ENCODE measurements at places on chromosomes 7 and 10.

DNA sequence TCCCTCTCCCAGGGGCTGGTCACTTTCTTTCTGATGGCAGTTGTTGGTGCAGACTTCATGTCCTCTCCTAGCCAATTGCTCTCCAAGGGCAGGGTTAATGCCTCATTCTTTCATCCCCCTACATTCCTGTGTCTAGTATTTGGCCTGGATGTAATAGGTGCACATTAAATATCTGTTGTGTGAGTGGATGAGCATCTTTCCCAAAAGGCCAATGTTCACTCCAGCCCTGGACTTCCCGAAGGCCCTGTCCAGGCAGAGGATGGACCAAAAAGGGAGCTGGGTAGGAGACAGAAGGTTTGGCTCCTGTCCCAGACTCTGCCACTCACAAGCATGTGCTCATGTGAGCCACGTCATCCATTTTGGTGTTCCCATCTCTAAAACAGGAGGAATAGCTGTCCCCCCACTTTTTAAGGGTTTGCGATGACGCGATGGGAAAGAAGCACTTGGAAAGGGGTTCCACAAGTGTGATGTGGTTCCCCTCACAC lies 47.5 kb downstream of the RGS10 start:
- no peak for DNase-seq

DNA sequence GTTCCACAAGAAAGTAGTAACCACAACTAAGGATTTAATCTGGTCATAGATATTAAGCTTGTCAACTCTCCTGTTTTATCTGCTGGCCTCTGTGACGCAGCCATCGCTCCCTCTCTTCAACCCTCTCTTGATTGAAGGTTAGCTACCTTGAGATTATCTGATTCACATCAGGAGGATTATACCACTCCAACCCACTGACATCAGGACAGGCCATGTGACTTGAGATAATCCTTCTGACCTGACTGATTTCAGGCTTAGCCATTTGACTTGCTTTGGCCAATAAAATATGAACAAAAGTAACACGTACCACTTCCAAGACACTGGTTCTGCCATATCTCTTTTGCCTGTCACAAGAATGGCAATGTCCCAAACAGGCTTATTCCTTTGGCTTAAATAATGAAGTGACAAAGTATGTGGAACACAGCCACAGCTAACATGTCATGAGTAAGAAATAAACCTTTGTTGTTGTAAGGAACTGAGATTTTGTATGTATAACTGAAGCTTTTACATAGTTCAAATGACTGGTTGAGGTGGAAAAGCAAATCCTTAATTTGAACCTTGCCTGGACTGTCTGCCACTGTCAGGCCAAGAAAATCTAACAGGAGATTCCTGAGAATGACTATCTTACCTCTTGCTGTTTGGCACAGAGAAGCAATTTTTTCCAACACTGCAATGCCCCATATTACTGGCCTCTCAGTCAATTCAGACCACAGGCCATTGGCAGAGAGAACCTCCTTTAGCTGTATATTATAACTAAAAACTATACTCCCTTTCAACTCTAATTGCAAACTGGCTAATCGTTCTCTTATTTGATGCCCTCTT lies 13.9 kb downstream of the ZNF438 start:
- no peak for DNase-seq

- no peak for DNase-seq
Observed at GRCh38 chr7:4154882-4155535, 527.1 kb upstream of the FOXK1 start.

GRCh38 chr7:130852867-130853266 lies 118.9 kb upstream of the KLF14 start:
- no peak for DNase-seq

DNA sequence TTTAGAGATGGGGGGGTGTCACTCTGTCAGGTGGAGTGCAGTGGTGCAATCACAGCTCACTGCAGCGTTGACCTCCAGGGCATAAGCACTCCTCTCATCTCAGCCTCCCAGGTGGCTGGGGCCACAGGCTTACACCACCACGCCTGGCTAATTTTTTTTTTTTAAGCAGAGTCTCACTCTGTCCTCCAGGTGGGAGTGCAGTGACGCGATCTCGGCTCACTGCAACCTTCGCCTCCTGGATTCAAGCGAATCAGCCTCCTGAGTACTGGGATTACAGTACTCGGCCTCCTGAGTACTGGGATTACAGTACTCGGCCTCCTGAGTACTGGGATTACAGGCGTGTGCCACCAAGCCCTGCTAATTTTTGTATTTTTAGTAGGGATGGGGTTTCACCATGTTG lies 23.6 kb upstream of the PPIA start:
- DNase-seq = no peak

- DNase-seq = no peak
Observed at GRCh38 chr10:12341526-12341925, 7.8 kb upstream of the CAMK1D start.

GRCh38 chr7:73740771-73741170 lies 2.2 kb upstream of the ABHD11 start:
- no peak for DNase-seq

- no peak for DNase-seq
Observed at GRCh38 chr7:91796122-91796521, 84.4 kb downstream of the MTERF1 start.

DNA sequence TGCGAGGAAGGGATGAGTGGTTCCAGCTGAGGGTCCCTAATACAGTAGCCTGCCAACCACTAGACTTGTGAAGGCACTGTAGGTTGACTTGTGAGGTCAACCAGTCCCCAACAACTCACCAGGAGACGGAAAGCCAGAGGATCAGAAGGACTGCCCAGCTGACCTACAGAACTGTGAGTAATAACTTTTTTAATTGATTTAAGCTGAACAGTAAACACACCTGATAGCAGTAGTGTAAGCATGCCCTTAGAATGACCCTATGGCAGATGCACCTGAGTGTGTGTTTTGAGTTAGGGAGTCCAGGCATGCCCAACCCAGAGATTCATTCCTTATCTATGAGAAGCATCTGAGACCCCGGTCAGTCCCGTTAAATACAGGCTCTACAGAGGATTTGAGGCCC lies 14.1 kb downstream of the PRLHR start:
- DNase-seq = no peak

DNA sequence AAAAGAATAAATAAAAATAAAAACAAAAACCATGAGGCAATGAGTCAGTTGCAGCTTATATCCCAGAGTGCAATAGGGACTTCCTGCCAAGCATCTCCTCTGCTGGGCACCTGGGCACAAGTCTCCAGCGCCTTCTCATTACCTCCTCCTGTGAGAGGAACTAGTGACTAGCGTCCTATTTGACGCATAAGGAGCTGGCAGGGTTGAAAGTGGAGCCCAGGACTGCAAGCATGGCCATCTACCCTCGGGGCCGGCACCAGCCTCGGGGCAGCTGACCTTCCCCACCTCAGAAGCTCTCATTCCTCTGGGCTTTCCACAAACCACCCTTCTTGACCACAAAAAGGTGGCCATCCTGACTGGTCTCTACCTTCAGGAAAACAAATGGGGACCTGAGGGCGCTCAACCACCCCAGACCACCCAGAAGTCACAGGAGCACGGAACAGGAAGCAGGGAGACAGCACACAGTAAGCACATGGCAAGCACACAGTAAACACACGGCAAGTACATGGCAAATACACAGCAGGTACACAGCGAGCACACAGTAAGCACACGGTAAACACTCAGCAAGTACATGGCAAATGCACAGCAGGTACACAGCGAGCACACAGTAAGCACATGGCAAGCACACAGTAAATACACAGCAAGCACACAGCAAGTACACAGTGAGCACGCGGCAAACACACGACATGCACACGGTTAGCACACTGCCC lies 19.1 kb downstream of the CTBP2 start:
- DNase-seq = no peak

DNA sequence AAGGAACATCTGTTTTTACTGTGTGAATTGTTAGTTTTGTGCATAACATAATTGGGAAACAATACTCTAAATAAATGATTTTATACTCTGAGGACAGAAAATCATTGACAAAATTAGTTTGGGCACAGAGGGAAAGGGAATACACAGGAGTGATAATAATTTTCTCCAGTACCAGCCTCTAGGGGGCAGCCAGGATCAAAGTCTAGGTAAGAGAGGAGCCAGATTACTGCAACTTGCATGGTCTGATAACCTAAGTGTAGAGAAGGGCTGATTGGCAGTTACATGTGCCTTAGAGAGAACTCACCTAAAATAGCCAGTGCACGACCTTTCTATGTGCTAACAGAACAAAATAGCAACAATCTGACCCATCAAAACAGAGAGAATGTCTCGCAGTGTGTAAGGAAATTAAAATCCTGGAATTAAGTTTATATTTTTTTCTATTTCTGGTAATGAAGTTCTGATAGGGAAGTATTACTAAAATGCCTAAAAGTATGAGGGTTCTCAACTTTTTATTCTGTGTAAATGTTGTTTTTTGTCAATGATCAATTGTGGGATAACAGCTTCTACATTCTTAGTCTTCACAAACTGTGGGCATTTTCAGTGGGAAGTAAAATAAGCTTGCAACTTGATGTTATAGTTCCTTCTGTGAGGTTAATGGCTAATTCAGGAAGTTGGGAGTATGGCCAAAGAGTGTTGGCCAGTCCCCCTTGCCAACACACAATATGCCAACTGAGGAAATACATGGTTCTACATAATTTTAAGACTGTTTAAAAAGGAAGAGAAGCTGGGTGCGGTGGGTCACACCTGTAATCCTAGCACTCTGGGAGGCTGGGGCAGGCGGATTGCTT lies 66.4 kb downstream of the EXOC6 start:
- peak; percentile 13 for DNase-seq

GRCh38 chr7:27971171-27971812 lies 209.3 kb downstream of the JAZF1 start:
- no peak for DNase-seq

DNA sequence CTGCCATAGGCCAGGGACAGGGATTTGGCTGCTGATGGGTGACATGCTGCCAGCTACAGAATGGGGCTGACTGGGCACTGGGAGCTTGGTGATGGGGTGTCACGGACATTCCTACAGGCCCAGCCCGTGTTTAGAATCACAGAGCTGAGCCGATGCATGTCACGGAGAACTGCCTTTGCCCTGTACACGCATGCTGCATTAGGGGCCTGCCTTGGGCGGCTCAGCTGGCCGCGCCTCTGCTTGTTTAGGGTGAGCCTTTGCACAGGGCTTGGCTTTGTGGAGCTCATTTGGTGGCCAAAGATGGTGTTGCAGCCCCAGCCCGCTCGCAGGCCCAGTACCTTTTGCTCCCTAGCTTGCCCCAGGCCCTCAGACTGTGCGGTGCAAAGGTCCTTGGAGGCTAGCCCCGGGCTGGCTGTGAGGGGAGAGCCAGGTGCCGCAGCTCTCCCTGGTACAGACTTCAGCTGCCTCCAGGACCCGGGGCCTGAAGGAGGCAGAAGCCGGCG lies 108.4 kb upstream of the BTBD16 start:
- DNase-seq = peak; percentile 60

DNA sequence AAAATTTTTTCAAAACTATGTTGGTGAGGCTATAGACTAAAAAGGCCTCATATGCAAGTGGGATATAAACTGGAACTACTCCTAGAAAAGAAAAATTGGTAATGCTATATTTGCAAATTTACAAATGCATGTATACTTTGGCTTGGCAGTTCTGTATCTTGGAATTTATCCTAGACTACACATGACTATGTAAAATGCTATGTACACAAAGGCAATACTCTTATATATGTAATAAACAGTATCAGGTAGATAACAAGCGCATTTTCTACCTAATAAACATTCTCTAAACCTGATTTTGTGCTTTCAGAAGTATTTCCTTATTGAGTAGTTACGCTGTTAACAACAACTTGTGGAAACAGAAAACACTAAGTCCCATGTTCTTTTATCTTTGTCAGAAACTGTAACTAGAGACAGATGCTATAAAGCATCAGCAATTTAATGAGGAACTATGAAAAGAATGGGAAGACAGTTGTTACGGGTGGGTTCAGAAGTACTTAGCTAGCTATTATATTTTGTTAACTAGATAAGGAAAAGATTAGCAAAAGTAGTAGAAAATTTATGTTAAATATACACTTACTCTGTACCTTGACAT lies 107.8 kb downstream of the ARHGAP12 start:
- DNase-seq = no peak

GRCh38 chr7:156652886-156653568 lies 12.5 kb downstream of the RNF32 start:
- no peak for DNase-seq

GRCh38 chr7:83065714-83066113 lies 97.0 kb downstream of the PCLO start:
- DNase-seq = no peak

- no peak for DNase-seq
Observed at GRCh38 chr7:24659505-24659904, 86.3 kb downstream of the PALS2 start.

DNA sequence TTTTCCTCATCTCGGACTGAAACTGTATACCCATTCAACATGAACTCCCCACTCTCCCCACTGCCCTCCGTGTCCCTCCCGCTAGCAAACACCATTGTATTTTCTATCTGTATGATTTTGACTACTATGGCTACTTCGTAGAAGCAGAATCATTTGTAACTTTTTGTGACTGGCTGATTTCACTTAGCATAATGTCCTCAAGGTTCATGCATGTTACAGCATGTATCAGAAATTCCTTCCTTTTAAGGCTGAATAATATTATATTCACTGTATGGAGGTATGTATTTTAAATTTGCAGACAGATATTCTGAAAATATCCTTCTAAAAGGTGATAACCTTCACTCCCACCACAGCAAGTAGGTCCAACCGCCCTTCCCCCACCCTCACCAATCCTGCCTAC lies 42.9 kb upstream of the MMD2 start:
- DNase-seq = no peak

GRCh38 chr10:76881477-76882220 lies 756.0 kb downstream of the KCNMA1 start:
- DNase-seq = no peak

- DNase-seq = no peak
Observed at GRCh38 chr7:132065193-132065988, 509.0 kb upstream of the PODXL start.

DNA sequence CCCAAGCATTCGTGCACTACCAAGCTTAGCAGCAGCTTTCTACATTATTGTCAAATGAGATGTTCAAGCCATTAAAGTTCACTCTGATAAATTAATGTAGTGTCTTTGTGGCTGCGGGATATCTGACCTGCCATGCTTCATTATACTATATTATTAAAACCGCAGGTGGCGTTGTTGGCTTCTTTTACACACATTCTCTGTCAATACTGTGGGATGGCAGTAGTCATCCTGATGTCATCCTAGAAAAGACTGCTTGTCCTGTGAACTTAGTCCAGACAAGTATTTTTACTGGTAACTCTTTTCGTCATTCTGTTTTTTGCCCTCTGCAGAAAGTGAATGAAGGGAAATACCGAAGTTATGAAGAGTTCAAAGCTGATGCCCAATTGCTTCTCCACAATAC lies 103.9 kb downstream of the ZMYND11 start:
- peak; percentile 9 for DNase-seq

GRCh38 chr10:86863484-86863842 lies 94.0 kb downstream of the MMRN2 start:
- no peak for DNase-seq

Measured in HuH-7.5 (cell line).